ENCODE measurements at places on chromosomes 12 and 14.

DNA sequence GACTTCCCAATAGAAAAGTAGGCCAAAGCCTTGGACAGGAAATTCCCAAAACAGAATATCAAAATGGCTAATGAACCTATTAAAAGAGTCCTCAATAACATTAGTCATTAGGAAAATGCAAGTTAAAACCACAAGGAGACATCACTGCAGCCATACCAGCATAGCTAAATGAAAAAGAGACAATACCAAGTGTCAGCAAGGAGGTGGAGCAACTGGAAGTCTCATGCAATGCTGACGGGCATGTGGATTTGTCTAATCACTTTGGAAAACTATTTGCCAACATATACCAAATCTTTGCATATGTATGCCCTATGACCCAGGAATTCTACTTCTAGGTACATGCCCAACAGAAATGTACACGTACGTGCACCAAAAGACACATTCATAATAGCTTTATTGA, 60.5 kb upstream of the PLEKHG3 start:
- no peak for DNase-seq

DNA sequence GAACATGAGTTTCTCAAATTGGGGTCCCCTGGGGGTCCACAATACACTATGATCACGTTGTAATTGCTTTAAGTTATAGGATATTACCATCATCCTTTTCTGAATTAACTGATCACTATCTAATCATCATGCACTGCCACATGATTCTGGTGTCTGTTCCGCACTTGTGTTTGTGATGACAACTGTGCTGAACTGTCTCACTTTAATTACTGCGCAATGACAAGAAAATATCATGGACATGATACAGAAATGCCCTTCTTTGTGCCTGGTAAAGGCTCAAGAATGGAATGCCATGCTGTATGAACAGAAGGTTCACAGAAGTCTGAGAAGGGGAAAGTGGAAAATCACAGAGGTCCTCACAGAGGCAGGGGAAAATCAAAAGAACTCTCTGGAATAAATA, 65.8 kb upstream of the NOS1 start:
- DNase-seq: no peak

GRCh38 chr12:57386187-57386720, 44.6 kb downstream of the R3HDM2 start:
- no peak for DNase-seq

GRCh38 chr12:116955382-116956021, 44.8 kb downstream of the FBXW8 start:
- DNase-seq: no peak

DNA sequence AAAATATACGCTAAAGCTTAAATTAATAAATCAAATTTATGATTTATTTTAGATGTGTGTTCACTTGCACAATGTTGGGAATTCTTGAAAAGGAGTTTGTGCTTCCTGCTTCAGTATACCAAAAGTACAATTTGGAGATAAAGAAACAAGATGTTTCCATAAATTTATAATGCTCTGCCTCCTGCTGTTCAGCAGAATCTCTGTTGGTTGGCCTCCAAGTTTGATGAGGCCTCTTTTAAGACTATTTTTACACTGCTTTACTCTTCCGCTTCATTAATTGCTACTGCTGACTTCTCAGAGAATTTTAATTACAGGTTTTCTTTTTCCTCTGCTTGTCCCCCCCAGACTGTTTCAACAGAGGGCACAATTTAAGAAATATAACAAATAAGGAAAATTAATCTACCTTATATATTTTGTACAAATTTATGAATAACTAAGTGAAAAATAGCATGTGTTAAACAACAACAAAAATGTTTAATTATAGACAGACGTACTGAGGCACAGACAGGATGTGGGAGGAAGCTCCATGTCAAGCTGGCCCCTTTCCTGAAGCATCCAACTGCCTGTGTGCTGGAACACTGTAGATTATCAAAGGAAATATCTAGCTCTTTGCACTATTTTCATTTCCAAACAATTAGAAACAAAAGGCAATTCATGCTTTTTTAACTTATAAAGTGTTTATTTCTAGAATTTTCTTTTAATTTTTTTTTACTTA, 83.9 kb downstream of the PIK3C2G start:
- DNase-seq: no peak

DNA sequence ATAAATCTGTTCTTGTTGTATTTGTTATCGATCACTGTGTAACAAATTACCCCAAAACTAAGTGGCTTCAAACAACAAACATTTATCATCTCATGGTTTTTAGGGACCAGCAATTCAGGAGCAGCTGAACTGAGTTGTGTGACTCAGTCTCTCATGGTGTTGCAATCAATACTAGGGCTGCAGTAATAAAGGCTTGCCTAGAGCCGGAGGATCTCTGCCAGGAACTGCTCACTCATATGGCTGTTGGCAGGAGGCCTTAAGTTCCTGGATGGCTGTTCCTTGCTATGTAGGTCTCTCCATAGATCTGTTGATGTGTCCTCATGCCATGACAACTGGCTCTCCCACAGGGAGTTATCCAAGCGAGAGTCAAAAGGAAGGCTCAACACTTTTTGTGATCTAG, 3.8 kb upstream of the PSMC6 start:
- no peak for DNase-seq

- DNase-seq: no peak
These were observed 49.4 kb downstream of the DPF3 start for GRCh38 chr14:72844524-72844923.

DNA sequence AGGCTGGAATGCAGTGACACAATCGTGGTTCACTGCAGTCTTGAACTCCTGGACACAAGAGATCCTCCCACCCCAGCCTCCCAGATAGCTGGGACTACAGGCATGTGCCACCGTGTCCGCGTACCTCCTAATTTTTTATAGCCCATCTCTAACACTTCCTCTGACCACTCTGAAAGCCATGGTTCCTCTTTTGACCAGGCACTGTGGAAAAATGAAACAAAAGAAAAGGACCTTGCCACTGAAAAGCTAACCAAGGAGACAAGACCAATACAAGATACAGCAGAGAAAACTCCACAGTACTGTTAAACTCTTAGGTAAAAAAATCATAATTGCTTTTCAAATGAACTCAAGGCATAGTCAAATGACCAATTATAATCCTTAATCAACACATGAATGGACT, 233.3 kb downstream of the NEDD1 start:
- DNase-seq: no peak

GRCh38 chr12:78928200-78929074, 63.9 kb downstream of the SYT1 start:
- DNase-seq: no peak

DNA sequence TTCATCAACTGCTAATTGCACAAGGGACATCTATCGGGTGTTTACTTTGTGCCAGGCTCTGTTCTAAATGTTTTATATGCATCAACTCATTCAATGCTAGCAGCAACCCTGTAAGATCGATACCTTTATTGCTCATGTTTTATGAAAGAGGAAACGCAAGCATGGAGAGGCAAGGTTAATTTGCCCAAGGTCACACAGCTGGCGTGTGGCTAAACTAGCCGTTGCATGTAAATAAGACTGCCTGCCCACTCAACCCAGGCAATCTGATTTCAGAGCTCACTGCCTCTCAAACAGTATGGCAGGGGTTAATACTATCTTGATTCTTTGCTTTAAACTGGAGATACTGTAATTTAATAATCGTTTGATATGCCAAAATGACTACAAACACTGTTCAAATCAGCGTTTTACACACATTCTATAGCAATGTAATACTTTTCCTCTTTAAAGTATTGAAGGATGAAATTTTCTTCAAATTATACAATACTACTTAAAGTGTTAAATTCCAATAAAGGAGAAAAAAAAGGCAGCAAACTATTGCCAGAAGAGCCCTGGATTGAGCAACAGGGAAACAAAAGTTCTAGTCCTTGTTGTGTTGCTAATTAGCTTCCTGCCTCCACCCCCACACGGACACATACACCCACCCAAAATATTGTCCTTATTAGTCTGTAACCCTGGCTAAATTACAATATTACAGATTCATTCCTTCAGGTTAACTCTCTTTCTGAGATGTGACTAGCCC, 39.1 kb upstream of the DHRS7 start:
- DNase-seq: no peak

DNA sequence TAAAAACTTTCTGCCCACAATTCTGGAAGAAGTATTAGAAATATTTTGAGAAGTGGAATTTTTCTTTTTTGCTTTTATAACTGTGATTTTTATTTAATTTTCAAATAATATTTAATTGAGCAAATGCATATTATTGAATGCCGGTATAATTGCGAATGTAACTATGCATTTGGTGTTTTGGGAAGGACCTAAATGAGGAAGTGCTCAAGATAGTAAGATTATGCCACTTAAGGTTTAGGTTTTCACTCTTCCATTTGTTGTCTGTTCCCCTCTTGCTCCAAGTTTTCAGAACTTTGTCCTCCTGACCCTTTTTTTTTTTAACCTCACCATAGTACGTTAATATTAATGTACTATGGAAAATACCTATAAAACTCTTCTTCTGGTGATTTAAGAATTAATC, 85.8 kb downstream of the KIAA0586 start:
- DNase-seq: no peak

- DNase-seq: no peak
These were observed 450.5 kb downstream of the TMEM117 start for GRCh38 chr12:44286336-44286735.

DNA sequence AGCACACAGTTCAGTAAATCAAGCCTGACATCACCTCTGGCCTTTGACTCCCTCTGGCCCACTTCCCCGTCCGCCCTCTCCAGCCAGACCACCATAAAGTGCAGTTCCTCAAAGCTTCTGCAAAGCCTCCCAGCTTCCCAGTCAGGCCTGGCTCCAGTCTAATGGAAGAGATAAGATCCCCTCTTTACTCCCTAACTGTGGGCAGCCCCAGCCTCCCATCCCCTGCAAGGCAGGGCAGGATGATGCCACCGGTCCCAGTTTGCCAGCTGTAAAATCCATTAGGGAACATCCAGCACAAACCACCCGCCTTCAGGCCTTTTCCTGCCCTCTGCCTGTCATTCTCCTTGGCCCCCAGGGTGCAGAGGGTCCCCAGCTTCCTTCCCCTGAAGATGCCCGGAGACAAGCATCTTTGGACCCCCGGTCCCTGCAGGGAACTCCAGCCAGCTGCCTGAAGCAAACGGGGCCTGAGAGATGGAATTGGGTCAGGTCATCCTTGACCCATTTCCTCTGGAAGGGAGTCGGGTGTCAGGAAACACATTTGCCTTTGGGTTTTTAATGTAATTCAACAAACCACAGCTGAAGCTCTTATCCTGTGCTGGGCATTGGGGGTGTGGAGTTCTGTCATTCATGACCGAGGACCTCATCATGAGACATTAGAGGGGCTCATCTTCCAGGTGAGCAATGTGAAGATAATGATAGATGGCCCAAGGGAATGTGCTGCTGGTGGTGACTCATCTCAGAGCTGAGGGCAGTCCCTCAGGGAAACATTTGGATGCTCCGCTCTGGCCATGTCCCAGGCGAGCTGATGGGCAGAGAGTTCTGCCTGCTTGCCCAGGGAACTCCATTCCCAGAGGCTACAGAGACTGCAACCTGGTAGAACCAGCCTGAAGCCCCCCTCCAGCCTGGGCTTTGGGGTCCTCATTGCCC, 93.8 kb upstream of the CLMN start:
- DNase-seq: no peak

GRCh38 chr14:54038724-54039123, 82.1 kb upstream of the BMP4 start:
- no peak for DNase-seq

- no peak for DNase-seq
These were observed 58.2 kb upstream of the PYGL start for GRCh38 chr14:51002406-51002999.

- DNase-seq: no peak
These were observed 98.9 kb downstream of the RIMBP2 start for GRCh38 chr12:130617219-130617618.

GRCh38 chr12:105706321-105706972, 376.0 kb downstream of the C12orf75 start:
- DNase-seq: no peak

- no peak for DNase-seq
These were observed 179.4 kb downstream of the KSR2 start for GRCh38 chr12:117789195-117789912.

DNA sequence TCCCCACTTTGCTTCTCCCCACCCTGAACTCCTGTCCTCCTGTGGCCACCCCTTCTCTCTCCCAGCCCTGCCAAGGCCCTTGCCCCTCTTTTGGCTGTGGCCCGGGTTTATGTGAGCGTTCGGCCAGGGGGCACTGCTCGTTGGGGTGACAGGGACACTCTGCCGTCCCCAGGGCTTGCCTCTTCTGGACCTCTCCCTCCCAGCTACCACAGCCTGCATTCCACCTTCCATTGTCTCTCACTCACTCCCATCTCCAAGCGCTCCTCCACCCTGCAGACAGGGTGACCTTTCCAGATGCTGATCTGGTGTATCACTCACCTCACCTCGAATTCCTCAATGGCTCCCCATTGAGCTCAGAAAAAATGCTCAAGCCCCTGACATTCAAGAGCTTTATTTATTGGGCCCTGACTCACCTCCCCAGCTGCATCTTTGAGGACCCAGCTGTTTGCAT, 1.4 kb downstream of the SERPINA9 start:
- DNase-seq: no peak

DNA sequence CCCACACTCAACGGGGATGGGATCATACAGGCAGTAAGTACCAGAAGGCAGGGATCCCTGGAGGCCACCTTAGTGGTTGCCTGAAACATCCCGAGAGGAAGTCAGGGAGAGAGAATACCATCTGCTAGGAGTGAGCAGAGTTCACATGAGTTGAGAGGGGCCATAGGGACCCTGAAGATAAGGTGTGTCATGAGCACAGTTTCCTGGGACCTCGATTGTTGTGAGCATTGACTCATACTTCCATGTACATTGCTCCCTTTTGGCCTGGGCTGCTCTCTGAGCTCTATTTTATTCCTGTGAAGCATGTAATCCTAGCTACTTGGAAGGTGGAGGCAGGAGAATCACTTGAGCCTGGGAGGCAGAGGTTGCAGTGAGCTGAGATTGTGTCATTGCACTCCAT, 120.5 kb downstream of the TBC1D30 start:
- DNase-seq: no peak

DNA sequence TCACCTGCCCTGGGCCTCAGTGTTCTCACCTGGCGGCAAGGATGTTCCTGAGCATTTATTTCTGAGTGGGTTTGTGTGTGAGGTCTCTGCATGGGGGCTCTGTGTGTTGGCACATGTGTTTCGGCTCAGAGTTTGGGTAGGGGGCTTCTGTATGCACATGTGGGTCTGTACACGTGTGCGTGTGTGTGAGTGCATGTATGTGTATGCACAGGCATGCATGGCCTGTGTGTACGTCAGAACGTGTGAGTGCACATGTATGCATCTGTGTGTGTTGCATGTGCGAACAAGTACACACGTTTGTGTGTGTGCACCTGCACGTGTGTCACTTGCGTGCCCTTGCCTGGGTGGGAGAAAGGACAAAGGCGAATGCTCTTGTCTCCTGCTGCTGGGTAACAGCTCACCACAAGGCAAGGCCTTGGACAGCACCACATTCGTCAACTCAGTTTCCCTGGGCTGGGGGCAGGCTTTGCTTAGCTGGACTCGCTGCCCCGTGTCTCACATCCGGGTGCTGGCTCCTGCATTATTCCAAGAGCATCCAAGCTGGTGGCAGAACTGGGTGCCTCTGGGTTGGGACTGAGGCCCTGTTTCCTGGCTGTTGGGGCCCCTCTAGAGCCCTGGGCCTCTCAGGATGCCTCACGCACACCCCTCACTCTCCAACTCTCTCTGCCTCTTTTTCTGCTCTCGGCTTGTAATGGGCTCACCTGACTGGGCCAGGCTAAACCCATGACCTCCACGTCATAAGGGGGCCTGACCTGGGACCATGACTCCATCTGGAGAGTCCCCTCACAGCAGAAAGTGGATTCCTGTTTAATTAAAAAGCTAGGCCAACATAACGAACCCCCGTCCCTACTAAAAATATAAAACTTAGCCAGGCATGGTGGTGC, 153.6 kb upstream of the C14orf180 start:
- no peak for DNase-seq

- no peak for DNase-seq
These were observed 31.5 kb downstream of the KIF26A start for GRCh38 chr14:104169699-104170479.

Measured in stimulated activated CD4-positive, alpha-beta T cell treated with anti-CD3 and anti-CD28 coated beads, Interleukin-12 subunit alpha, Interleukin-12 subunit beta, amount 100 ng/mL, for 48 hours (primary cell).